Amygdala (tissue), 56 donors: ENCODE measurements at places on chromosomes 13 and 19.

DNA sequence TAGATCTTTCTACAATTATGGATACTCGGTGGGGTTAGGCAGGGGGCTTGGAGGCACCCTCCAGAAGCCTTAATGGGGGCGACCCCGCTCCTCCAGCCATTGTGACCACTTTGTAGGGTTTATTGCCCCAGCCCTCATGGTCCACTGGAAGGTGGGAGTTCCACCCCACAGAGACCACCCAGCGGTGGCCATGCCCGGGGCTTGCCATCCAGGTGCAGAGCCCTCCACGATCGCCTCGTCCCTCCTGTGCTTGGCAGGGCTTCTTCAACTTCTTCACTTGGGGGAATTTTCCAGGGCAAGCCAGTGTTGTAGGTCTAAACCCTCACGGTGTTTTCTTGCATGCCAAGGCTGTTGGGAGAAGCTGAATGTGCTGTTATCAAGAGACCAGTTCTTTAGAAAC, 16.1 kb downstream of the ZNF536 start:
- DNase-seq: no peak

DNA sequence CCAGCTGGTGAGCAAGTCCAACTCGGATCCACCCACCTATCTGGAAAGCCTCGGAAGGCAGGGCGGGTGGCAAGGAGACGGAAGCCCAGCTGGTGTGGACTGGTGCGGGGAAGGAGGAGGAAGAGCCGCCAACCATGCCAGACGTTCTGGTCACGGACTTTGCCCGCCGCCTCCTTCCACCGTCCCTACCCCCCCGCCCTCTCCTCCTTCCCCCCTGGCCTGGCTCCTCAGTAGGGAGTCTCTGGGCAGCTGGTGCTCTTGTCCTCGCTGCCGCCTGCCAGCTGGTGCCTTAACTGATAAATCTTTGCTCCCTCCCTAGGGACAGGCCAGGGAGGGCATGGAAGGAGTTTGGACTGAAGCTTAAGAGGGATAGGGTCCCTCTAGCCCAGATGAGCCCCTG, 4.8 kb downstream of the SYNGR4 start:
- DNase-seq: no peak

- no peak for DNase-seq
Observed at GRCh38 chr13:100532836-100533435, 55.7 kb downstream of the GGACT start.

DNA sequence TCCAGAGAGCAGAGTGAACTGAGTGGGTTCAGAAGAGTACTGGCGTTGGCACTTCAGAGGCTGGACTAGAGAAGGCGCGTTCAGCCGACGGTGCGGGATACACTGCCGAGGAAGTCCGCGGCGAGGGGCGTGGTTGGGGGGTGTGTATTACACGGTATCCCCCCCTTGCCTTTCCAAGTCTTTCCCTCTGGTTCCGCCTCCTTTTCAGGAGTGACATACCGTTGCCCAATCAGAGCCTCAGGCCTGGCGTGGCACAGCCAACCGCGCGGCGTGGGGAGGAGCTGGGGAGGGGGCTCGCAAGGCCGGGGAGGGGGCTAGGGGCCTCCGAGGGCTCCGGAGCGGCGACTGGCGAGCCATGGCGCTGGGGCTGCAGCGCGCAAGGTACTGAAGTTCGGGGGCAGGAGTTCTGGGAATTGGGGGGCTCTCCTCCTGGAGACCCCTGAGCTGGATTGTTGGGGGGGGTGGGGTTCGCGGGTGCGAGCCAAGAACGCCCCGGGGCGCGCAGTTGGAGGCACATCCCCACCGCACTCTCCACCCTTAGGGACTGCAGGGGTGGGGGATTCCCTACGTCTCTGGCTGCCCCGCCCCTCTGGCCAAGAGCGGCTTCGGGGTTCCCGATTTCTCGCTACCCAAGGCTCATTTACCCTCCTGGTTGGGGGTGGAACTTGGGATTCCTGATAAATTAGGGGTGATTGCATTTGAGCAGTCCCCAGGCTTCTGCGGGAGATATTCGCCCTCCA, at the start of gene HIF3A:
TSS of gene HIF3A (plus strand) at position 321 of the 740 bp plus-strand sequence. CDS start at position 356, 35 bp downstream.
- peak; percentile 41 for DNase-seq

GRCh38 chr19:55097864-55098715, 19.3 kb downstream of the PPP1R12C start:
- no peak for DNase-seq

DNA sequence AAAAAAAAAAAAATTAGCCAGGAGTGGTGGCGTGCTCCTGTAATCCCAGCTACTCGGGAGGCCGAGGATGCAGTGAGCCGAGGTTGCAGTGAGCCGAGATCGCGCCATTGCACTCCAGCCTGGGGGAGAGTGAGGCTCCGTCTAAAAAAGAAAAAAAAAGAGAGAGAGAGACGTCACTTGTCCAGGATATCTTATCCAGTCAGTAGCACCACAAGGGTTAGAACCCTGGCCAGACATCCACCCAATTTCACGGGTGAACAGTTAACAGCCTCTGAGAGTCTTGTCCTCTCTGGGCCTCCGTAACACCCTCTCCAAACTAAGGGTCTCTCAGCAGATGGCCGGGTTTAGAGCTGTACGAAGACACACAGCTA, 917 bp upstream of the CLPTM1 start:
- no peak for DNase-seq

DNA sequence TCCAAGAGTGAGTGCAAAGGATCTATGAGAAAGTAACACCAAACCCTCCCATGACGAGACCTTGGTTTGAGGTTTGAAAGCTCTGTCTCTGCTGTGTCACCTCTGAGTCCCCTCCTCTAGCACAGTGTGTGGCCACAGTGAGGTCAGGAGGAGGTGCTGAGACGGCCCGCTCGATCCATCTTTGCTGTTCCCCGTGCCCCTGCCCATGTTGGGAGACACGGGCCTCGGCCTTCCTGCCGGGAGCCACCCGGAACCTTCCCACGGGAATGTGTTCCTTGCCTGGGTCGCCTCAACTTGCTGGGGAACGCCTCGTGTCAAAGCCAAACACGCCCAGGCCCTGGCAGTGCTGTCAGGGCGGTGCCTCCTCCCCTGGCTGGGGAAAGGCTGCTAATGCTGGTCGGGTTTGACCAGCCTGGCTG, 10.1 kb downstream of the NANOS3 start:
- DNase-seq: no peak

DNA sequence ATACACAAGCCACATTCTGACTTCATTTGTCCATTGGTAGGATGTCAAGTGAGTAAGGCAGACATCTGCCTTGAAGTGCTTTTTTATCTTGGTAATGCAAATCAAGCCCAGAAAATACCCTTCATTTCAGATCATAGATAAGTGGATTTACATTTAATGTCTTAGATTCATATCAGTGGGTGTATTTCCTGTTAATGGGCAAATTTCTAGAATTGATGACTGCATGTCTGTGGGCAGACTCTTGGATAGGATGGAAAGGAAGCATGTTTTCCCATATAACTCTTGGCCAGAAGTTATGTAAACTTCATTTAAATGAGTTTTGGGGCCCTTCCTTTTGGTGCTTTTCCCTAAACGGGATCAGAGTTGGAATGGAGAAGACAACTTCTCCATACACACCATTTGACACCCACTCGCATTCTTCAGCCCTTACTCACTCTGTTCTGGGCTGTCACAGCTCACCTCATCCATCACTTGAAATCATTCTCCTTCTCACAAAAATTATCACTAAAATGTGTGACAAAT, 154.6 kb downstream of the FLT1 start:
- no peak for DNase-seq

DNA sequence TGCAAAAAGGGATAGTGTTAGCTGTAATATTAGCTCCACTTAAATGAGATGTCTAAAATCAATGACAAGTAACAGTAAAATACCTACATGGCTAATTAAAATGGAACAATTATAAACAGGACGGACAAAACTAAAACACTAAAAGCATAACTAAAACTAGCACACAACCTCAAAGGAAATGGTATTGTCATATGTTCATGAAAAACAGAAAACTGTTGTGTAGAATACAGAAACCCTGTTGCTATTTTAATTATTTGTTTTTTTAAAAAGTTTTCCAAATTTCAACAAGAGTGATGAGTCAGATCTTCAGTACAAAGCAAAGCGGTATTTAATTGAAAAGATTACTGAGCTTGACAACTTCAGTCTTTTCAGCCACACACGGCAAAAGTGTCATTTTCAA, 4.2 kb downstream of the RCBTB2 start:
- DNase-seq: no peak

GRCh38 chr13:79457948-79458347, 23.0 kb upstream of the NDFIP2 start:
- DNase-seq: no peak

GRCh38 chr13:46577696-46578589, 25.0 kb downstream of the LRCH1 start:
- peak; percentile 17 for DNase-seq

GRCh38 chr13:111917086-111917485, 149.9 kb upstream of the SOX1 start:
- no peak for DNase-seq

GRCh38 chr13:27395007-27395510, 29.4 kb upstream of the GTF3A start:
- no peak for DNase-seq

GRCh38 chr13:97215325-97215724, 6.8 kb upstream of the MBNL2 start:
- DNase-seq: no peak

DNA sequence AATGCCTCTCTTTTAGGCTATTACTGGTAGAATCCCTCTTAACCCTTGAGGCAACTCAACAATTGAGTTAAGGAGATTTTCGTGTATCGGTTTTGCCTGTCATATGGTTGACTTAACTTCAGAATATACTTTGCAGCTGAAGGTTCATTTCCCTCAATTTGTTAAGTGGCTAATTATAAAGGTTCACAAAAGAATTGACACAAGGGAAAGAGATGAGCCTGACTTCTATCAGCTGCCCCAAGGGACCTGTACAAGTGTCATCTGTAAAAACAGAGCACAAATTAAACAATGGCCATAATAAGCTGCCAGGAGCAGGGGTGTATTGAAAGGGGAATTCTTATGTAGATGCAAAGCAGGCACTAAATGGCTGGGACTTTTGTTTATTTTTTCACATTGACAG, 334.8 kb upstream of the OBI1 start:
- no peak for DNase-seq

DNA sequence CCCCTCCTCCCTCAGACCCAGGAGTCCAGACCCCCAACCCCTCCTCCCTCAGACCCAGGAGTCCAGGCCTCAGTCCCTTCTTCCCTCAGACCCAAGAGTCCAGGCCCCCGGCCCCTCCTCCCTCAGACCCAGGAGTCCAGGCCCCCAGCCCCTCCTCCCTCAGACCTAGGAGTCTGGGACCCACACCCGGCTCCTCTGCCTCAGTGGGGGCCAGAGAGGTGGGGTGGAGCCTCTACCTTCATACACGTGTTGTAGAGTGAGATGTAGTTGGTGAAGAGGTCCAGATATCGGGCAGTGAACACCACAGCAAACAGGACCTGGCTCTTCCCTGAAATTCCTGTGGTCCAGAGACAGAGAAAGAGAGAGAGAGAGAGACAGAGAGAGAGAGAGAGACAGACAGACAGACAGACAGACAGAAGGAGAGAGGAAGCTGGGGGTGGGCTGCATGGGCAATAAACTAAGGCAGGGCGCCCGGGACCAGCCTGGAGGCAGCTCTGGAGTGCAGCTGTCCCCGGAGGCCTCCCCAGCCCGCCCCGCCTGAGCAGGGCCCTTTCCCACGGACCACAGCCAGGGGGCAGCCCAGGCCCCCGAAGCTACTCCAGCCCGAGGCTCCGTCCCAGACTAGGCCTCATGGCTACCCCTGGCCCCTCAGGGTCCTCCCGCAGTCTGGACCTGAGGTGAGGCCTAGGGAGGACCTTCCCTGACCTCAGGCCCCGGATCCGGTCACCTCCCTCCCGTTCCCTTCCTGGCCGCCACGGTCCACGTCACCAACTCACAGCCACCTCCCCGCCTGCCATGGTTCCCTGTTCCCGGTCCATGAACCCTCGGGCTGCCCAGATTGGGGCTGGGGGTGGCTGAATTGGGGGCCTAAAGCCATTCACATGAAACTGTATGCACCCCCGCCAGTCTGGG, 907 bp downstream of the KDELR1 start:
- DNase-seq: peak; percentile 13

- DNase-seq: no peak
Observed at GRCh38 chr19:19157808-19158207, 12.3 kb downstream of the MEF2B start.

DNA sequence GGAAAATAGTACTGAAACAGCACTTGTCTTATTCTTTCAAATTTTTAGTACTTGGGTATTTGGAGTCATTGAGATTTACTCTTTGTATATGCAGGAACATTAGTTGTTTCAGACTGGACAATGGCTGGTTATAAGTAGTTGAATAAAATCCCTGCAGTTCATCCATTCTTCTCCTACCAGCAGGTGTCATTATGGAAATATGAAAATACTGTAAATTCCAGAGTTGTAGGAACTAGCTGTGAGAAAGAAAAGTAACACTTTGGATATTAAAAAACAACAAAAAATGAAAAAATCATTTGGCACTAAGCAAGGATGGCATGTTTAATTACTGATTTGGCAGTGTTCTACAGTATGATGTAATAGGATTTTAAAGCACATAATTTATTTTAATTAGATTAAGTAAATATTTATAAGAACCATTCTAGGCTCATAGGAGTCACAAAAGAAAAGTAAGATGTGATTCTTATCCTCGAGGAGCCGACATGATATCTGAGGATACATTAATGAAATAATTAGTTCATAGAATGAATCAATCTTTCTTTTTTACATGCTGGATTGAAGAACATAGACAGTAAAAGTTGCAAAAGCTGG, 155.3 kb downstream of the KCNRG start:
- no peak for DNase-seq

GRCh38 chr13:44223770-44224444, 149.7 kb upstream of the SERP2 start:
- DNase-seq: no peak

DNA sequence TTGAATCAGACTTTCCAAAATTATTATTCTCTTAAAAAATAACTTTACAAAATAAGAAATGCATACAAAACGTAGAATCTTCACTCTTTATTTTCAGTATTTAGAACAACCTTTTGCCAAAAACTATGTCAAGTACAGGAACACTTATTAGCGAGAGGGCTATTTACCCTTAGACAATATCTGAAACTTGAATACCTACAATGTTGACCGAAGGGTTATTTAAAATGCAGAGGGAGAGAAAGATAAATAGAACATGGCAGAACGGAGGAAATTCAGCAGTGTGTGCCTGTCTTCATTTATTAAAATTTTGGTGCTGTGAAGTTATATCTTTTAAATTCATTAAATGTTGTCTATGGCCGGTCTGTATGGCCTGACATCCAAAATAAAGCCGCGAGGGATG, 198.8 kb downstream of the EFNB2 start:
- DNase-seq: no peak

DNA sequence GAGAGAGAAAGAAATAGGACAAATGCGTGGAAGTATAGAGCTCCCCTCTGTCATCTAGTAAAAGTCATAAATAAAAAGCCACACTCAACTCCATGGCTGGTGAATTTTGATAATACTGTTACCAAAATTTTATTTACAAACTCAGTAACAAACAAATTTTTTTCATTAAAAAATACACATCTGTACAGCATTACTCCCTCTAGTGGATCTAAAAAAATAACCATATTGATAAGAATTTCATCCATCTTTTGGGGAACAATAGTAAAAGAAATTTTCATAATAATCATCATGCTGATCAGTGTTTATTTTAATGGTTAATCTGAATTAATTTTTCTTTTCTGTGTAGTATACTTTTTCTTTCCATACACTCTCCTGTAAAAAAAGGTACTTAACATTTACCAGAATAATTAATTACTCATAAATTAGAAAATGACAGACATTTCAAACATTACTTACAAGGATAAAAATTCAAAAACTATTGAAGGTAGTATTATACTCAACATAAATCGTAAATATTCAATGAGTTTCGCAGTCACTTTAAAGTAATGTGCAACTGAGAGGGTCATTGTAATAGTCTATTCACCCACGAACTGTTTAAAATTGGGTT, 173.5 kb upstream of the LSM14A start:
- DNase-seq: no peak

GRCh38 chr19:42140125-42140754, 8.0 kb upstream of the POU2F2 start:
- DNase-seq: no peak
